Activated CD8-positive, alpha-beta memory T cell treated with anti-CD3 and anti-CD28 coated beads for 48 hours (primary cell): ENCODE measurements at places on chromosomes 3 and 15.

GRCh38 chr15:70492240-70493177, 270.8 kb downstream of the UACA start:
- DNase-seq, result peak; percentile 67

DNA sequence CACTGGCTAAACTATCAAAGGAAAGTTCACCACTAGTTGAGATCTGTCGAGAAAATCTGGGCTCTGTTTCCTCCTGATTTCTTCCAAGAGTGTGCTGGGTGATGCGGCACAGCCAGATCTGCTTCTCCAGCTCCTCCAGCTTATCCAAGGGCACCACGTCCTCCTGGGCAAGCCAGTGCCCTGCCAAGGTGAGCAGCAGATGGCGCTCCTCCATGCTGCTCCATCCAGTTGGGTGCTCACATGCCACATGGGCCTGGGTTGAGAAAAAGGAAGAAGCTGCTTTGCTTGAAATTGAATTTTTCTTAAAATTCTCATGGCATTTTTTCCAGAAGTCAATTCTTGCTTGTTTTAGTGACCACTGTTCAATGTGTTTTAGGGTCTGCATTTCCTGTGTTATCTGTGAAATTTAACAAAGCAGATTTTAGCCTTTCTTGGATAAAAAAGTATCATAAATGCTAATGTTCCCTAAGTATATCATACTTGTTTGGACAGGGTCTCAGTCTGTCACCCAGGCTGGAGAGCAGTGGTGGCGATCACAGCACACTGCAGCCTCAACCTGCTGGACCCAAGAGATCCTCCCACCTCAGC, 47.3 kb downstream of the EIF3J start:
- no peak for DNase-seq

- DNase-seq, result no peak
Measured at GRCh38 chr3:98918586-98918985, 17.1 kb upstream of the DCBLD2 start.

DNA sequence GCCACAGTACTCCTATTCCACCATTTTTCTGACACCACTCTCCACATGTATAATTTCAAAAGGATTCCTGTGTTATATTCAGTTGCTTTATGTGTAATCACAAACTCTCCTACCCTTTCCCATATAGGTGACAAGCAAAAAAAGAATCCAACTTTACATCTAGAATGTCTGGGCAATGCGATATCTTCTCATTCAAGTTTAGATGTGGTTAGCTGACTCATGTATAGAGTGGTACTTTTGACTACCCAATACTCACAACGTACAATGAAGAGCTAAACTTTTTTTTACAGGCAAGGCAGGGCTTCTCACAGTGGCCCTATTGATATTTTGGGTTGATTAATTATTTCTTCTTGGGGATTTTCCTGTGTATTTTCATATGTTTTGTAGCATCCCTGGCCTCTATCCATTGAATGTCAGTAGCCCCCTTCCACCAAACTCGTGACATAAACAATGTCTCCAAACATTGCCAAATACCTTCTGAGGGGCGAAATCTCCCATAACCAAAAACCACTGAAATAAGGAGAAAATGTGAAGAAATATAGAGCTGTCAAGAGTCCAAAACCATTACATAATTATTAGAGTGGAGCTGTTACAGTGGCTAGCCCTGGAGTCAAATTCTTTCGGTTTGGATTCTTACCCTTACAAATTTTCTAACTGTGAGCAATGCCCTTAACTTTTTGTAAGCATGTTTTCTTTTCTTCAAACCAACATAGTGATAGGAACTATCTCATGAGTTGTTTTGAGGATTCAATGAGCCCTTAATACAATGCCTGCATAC, 342.6 kb downstream of the NSUN3 start:
- no peak for DNase-seq

GRCh38 chr3:65979162-65979561, 59.6 kb downstream of the MAGI1 start:
- DNase-seq, result no peak

DNA sequence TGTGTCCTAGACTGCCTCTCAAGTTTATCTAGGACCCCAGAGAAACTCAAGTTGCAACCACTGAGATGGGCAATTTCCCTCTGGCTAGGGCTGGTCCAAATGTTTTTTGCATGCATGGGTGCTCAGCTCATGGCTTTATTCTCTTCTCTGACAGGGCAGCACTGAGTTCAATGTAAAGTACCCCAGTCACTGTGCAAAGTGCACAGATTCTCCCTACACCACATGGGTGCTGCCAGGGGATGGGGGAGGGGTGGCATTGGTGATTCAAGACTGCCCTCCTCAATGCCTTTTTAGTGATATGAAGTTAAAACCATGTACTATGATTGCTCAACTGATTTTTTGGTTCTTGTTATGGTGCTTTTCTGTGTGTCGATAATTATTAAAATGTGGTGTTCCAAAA, 14.8 kb upstream of the RAD51 start:
- DNase-seq, result no peak

DNA sequence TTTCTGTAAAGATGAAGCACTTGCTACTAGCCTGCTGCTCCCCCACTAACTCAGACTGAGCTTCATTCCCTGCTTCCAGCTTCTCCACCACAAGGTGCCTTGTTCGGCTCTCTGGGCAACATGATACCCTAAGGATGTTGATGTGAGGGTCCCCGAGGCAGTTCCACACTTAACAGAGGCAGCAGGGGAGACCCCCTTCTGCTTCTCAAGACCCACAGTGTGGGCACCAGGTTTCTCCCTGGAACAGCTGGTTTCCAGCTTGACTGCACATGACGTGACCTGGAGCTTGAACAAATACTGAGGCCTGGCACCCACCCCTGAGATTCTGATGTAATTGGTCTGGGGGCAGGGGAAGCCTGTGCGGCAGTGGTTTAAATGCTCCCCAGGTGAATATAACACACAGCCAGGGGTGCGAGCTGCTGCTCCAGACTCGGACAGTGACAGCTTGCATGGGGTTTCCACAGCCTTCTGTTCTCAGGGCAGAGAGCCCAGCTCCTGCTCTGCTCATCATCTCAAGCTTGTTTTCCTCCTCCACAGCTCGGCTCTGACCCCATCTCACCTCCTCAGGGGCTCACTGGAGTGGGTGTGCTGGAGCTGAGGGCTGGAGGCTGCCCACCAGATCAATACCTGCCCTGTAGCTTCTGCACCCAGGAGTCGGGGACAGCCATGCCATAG, 95.0 kb upstream of the HACD2 start:
- no peak for DNase-seq

GRCh38 chr3:187709155-187709554, 6.8 kb upstream of the RTP2 start:
- no peak for DNase-seq
